Glutamatergic neuron (in vitro differentiated cells): ENCODE measurements at places on chromosomes 3 and 15. TPM values are rescaled to one million over a fixed set of nuclear protein-coding genes. Genes with fewer than 3 reads are reported as not detected.

GRCh38 chr3:65343736-65344135 lies 655.9 kb upstream of the ADAMTS9 start:
- no peak for DNase-seq
- no peak overlapping the region for H3K27ac ChIP-seq
- no peaks in the 10 kb centered on the region for H3K4me1 ChIP-seq
- H3K27me3 ChIP-seq, result no peaks in the 10 kb centered on the region
- no peak overlapping the region for H3K4me3 ChIP-seq

DNA sequence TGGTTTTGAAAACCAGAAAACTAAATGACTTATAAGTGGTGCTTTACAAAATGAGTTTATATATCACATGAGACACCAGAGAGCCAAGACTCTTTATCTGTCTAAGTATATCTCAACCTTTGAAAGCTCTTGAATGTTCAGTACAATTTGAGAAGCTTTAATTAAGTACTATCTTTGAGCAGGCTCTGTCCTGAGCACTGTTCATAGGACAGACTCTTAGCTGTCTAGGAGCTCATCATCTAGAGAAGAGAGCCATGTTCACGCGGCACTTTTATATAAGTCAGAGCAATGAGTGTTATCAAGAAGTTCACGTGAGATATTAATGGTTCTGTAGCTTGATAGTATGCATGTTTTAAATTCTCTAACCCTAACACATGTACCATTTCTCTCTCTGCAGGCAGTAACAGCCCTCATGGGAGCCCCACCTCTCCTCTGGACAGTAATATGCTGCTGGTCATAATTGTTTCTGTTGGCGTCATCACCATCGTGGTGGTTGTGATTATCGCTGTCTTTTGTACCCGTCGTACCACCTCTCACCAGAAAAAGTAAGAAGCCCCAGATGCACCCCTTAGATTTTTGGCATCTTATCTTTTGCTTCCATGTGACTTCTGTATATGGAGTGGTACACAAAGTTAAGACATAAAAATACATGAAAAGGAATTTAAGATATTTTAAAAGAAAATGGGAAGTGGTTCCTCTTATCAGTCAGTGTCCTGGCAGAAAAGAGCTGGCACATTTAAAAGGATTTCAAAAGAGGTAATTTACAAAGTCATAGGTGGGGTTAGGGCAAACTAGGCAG lies 86.0 kb downstream of the HCN4 start:
- H3K27ac ChIP-seq, result peak overlapping the region; percentile 45
- peaks cover 2% of the 10 kb centered on the region for H3K27me3 ChIP-seq
- H3K4me1 ChIP-seq, result peaks cover 10% of the 10 kb centered on the region
- peak overlapping the region; percentile 47 for H3K4me3 ChIP-seq
- H3K36me3 ChIP-seq, result no peaks in the 10 kb centered on the region

DNA sequence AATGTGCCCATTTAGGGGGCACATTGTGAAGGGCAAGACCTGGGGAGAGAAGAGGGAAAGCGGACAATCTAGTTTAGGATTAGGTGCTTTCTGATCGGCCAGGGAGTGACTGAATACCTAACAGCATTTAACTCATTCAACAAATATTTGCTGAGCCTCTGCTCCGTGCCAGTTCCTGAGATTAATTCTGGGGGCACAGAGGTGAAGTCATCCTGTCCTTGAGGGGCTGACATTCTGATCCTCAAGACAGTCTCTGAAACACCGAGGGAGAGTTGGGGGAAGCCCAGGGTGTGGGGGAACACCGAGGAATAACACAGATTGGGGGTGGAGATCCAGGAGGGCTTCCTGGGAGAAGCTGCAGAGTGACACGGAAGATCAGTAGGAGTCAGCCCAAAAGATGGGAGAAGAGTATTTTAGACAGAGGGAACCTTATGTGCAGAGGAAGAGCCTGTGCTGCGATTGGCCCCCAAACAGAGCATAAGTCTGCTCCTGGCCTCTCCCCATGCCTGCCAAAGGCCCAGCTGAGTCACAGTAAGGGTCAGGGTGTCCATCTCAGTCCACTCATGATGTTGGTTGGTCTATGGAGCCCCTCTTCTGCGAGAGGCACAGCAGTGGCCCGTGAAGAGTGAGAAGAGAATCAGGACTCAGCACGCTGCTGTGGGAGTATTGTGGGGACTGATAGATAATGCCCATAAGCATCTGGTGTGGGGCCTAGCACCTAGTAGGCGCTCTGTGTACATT lies 60.2 kb downstream of the AMOTL2 start:
- no peaks in the 10 kb centered on the region for H3K36me3 ChIP-seq
- H3K27me3 ChIP-seq, result peaks cover 11% of the 10 kb centered on the region
- H3K4me3 ChIP-seq, result no peak overlapping the region
- no peak overlapping the region for H3K27ac ChIP-seq
- no peaks in the 10 kb centered on the region for H3K4me1 ChIP-seq

DNA sequence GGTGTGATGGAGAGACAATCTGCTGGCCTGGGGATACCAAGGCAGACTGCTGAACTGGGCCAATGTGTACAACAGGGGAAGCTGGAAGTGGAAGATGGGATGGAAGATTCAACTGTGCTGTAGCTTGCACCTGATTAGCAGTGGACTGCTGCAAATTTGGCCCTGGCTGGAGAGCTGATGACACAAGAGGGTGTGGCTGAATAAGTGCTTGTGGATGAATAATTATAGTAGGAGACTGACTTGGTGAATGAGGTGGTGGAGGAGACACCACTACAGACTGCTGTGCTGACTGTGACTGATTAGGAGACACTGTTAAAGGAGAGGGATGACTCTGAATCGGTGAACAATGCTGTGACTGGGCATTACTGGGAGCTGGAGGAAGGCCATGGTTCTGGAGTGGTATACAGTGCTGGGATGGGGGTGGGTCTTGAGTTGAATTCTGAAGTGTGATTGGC lies 52.5 kb downstream of the PHC3 start:
- H3K27ac ChIP-seq, result no peak overlapping the region
- H3K4me1 ChIP-seq, result no peaks in the 10 kb centered on the region
- H3K27me3 ChIP-seq, result no peaks in the 10 kb centered on the region
- H3K4me3 ChIP-seq, result no peak overlapping the region
- peaks cover 5% of the 10 kb centered on the region for H3K36me3 ChIP-seq

- H3K27me3 ChIP-seq, result no peaks in the 10 kb centered on the region
- no peak overlapping the region for H3K27ac ChIP-seq
- no peaks in the 10 kb centered on the region for H3K36me3 ChIP-seq
- no peaks in the 10 kb centered on the region for H3K4me1 ChIP-seq
- H3K4me3 ChIP-seq, result no peak overlapping the region
Measured at GRCh38 chr3:46135475-46135874, 72.6 kb downstream of the CCR1 start.

- H3K27ac ChIP-seq, result no peak overlapping the region
- H3K36me3 ChIP-seq, result no peaks in the 10 kb centered on the region
- H3K4me3 ChIP-seq, result no peak overlapping the region
- peaks cover 2% of the 10 kb centered on the region for H3K4me1 ChIP-seq
Measured at GRCh38 chr3:48934333-48934991, 15.8 kb downstream of the ARIH2 start.

DNA sequence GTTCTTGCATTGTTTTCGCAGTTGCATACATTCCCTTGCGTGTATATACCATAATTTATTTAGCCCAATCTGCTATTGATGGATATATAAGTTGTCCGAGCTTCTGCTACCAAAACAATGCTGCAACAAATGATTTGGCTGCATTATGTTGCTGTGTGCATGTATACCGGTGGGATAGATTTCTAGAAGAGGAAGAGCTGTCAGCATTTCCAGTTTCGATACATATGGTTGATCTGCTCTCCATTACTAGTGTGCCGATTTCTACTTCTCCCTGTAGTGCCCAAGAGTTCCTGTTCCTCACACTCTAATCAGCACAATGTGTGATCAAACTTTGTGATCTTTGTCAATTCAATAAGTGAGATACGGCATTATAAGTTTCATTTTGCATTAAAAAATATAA lies 92.8 kb upstream of the NMNAT3 start:
- peaks cover 5% of the 10 kb centered on the region for H3K36me3 ChIP-seq
- peaks cover 3% of the 10 kb centered on the region for H3K27me3 ChIP-seq
- no peak overlapping the region for H3K4me3 ChIP-seq
- DNase-seq, result no peak
- no peak overlapping the region for H3K27ac ChIP-seq

GRCh38 chr3:46435081-46435726 lies 28.1 kb downstream of the CCRL2 start:
- peaks cover 4% of the 10 kb centered on the region for H3K36me3 ChIP-seq
- peaks cover 2% of the 10 kb centered on the region for H3K27me3 ChIP-seq
- DNase-seq, result no peak
- H3K4me1 ChIP-seq, result no peaks in the 10 kb centered on the region

GRCh38 chr3:48503401-48504050 lies 448 bp downstream of the SHISA5 start:
- H3K4me1 ChIP-seq, result peaks cover 17% of the 10 kb centered on the region
- H3K4me3 ChIP-seq, result peak overlapping the region; percentile 62
- H3K27me3 ChIP-seq, result peaks cover 7% of the 10 kb centered on the region
- peak; percentile 43 for DNase-seq

DNA sequence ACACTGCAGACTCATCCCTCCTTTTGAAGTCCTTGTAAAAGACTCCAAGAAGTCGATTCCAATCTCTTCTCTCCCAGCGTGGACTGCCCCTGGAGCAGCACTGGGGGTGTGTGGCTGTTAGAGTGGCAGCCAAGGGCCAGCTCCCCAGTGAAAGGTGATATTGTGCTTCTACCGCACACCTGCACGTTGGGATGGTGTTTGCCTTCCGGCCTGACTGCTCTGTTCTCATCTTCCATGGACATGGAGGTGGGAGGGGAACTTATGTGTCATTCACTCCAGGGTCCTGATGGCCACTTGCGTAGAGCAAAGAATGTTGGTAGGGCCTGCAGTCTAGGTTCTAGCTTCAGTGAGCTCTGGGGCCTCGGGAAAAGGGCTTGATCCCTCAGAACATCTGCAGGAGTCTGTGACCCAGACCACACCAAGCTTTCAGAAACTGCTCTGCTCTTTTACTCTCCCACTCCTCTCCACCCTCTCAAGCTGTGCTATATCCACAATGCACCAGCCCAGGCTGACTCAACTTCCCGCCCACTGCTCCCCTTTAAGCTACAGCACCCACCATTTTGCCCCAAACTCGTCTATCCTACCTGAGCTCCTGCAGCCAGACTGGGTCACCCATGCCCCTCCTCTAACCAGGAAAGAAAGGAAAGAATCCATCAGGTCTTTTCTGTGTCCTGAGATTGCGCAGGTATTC lies 31.3 kb downstream of the LIPC start:
- H3K27me3 ChIP-seq, result no peaks in the 10 kb centered on the region
- no peak overlapping the region for H3K4me3 ChIP-seq
- H3K27ac ChIP-seq, result no peak overlapping the region
- no peaks in the 10 kb centered on the region for H3K36me3 ChIP-seq
- H3K4me1 ChIP-seq, result no peaks in the 10 kb centered on the region
- no peak for DNase-seq

GRCh38 chr15:76204916-76205460 lies 106.3 kb downstream of the ETFA start:
- H3K36me3 ChIP-seq, result peaks cover 6% of the 10 kb centered on the region
- no peak overlapping the region for H3K4me3 ChIP-seq
- H3K4me1 ChIP-seq, result peaks cover 3% of the 10 kb centered on the region
- no peak overlapping the region for H3K27ac ChIP-seq
- no peak for DNase-seq

GRCh38 chr15:62417439-62417838 lies 252.4 kb upstream of the C2CD4B start:
- DNase-seq, result no peak
- H3K27me3 ChIP-seq, result no peaks in the 10 kb centered on the region
- no peak overlapping the region for H3K27ac ChIP-seq
- peaks cover 3% of the 10 kb centered on the region for H3K4me1 ChIP-seq
- no peak overlapping the region for H3K4me3 ChIP-seq

DNA sequence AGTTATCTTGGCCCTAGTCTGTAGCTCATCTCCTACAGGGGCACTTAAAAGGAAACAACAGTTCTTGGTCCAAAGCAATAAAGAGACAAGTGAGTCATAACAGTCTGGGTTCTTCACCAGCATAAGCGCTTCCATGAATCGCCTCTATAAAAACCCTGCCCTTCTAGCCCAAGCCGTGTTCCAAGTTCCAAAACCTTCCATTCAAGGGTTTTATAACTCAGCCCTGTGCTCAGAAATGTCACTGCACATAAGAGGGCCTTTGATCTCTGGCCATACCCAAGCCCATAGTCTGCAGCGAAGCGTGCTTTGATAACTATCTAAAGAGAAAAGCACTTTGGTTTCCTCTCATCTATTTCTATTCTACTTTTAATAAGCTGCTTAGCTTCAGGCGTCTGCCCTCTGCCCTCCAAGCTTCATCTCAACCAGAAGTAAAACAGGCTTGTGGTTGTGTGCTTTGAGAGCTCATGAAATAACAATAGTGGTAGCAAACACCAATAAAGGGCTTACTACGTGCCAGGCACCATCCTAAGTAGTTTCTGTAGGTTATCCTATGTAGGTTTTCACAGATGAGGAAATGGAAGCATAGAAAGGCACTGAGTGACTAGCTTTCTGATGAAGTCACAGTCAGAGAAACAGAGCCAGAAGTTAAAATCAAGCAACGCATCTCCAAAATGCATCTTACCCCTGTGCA lies 64.0 kb upstream of the AKAP13 start:
- DNase-seq, result no peak
- no peaks in the 10 kb centered on the region for H3K27me3 ChIP-seq
- no peak overlapping the region for H3K4me3 ChIP-seq
- no peak overlapping the region for H3K27ac ChIP-seq

- H3K4me1 ChIP-seq, result peaks cover 14% of the 10 kb centered on the region
- H3K27ac ChIP-seq, result no peak overlapping the region
- H3K27me3 ChIP-seq, result no peaks in the 10 kb centered on the region
- H3K4me3 ChIP-seq, result no peak overlapping the region
- DNase-seq, result peak; percentile 41
Measured at GRCh38 chr3:160921020-160921635, 165.1 kb downstream of the PPM1L start.

- H3K4me3 ChIP-seq, result no peak overlapping the region
- H3K27ac ChIP-seq, result no peak overlapping the region
- no peaks in the 10 kb centered on the region for H3K27me3 ChIP-seq
- H3K4me1 ChIP-seq, result peaks cover 21% of the 10 kb centered on the region
Measured at GRCh38 chr3:40720341-40720740, 195.6 kb downstream of the ZNF621 start.

GRCh38 chr3:191360620-191361019 lies 30.3 kb upstream of the UTS2B start:
- H3K4me1 ChIP-seq, result peaks cover 25% of the 10 kb centered on the region
- H3K36me3 ChIP-seq, result peaks cover 7% of the 10 kb centered on the region
- H3K4me3 ChIP-seq, result no peak overlapping the region
- H3K27ac ChIP-seq, result no peak overlapping the region
- H3K27me3 ChIP-seq, result peaks cover 3% of the 10 kb centered on the region

The CCDC54 gene
- not detected for total RNA-seq

The BNIP2 gene
- total RNA-seq, result 70.2 TPM

The NR2E3 gene
- total RNA-seq, result 0.69 TPM

The ERICH6 gene
- 0.69 TPM for total RNA-seq

The AMOTL2 gene
- total RNA-seq, result 38.1 TPM

The SLC9C1 gene
- total RNA-seq, result not detected

The FRMD5 gene
- total RNA-seq, result 43.8 TPM

The FOXB1 gene
- total RNA-seq, result not detected

The TCAIM gene
- 17.1 TPM for total RNA-seq

The CCRL2 gene
- not detected for total RNA-seq

The KIF15 gene
- 5.8 TPM for total RNA-seq
